ENCODE measurements at places on chromosomes 7 and 10. TPM values are rescaled to one million over a fixed set of nuclear protein-coding genes. Genes with fewer than 3 reads are reported as not detected.

MTPN gene
- total RNA-seq = 180 TPM

ANKRD61 gene
- total RNA-seq = not detected

ANXA8L1 gene
- 0.32 TPM for total RNA-seq

SEMA4G gene
- total RNA-seq = 0.26 TPM

CADPS2 gene
- total RNA-seq = 27.3 TPM

GNG11 gene
- 15.2 TPM for total RNA-seq

CRYGN gene
- total RNA-seq = 0.78 TPM

ANXA11 gene
- total RNA-seq = 180 TPM

HSPB1 gene
- total RNA-seq = 100 TPM

OR2A1 gene
- total RNA-seq = 0.39 TPM

GPR85 gene
- 0.65 TPM for total RNA-seq

SMKR1 gene
- total RNA-seq = 1.0 TPM

ABCB1 gene
- not detected for total RNA-seq

HELLS gene
- total RNA-seq = 31.9 TPM

Measured in articular chondrocyte of knee joint (primary cell).